Stimulated activated CD8-positive, alpha-beta memory T cell treated with anti-CD3 and anti-CD28 coated beads, Interleukin-4, amount 100 ng/mL, for 1 hour (primary cell): ENCODE measurements at places on chromosomes 12 and 14.

DNA sequence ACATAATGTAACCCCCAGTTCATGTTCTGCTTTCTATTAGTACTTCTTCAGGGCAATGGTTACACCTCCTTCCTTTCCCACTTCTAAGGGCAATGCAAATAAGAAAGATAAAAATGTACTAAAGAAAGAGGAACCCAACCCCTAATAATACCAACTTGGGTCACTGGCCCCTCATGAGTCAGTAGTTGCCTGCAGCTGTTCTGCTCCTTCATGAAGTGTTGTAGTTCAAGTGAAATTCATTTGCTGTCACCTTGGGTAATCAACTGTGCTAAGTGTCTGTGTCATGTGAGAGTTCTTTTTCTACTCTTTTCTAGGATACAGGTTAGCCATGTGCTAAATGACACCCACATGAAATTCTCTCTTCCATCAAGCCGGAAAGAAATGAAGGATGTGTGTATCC lies 91.8 kb downstream of the PLXNC1 start:
- DNase-seq, result no peak

DNA sequence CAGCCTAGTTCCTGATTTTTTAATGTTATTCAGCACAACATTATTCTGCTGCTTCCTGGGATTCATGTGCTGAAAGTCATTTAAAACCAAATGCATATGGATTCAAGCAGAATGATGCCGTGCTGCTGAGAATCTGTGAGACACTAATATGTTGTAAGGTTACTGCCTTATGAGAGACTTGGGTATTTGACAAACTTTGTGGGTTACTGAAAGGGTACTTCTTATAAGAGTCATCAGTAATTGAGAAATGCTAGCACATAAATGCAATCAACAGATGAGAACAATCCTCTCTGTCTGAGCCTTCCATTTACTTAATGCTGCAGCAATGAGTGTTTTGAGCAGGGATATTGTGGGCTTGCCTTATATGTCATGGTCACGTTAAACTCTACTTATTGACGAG lies 175.7 kb downstream of the NPAS3 start:
- no peak for DNase-seq

GRCh38 chr12:130097342-130097741 lies 64.9 kb upstream of the FZD10 start:
- no peak for DNase-seq

DNA sequence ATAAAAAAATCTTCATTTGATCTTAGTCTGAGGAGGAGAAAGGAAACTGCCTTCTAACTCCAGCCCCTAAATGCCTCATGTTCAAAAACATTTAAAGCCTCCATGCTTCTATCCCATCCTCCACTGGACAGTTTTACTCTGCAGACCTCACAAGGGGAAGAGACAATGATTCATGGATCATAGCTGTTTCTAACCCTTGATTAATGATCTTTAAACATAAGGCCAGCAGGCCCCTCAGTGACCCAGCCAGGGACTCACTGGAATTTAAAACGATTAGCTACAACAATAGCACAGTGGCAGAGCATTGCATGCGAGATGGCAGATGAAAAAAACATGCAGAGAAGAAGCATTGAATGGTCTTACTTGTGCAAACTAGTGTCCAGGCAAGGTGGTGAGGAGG lies 6.0 kb downstream of the DCTN2 start:
- no peak for DNase-seq

- no peak for DNase-seq
Measured at GRCh38 chr14:29463727-29464395, 463.8 kb downstream of the PRKD1 start.
